ENCODE measurements at places on chromosomes 4 and X.

- DNase-seq: no peak
Measured at GRCh38 chrX:131068945-131069719, 11.0 kb downstream of the ARHGAP36 start.

DNA sequence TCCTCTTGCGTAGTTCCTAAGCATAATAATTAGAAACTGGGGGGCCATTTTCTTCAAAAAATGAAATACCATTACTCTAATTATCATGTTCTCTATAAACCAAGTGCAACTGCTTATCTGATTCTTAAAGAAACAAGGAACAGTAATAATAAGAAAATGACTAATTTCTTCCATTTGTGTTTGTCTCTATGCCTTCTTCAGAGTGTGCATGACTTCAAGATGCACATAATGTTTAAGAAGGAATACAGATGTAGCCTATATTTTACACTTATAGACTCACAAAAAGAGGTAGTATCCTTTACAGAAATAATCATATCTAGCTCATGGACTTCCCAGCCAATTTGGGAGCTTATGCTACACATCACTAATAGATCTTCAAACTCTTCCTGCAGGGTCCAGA lies 131.7 kb downstream of the CHRNA9 start:
- no peak for DNase-seq

DNA sequence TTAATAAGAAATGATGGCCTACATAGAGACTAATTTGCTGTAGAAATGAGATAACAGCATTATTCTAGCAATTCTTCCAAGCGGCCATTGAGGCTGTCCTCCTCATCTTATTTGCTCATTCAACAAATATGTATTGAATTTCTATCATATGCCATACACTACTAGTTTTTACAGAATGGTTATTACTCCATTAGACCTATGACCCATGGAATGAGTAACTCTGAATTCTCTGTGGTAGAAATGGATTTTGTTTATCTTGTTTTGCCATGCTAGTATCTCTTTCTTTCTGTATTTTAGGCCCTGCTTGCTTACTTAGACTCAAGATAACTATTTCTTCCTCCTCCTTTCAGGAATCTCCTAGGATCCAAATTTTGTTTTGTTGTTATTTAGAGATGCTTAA lies 103.5 kb downstream of the RPA4 start:
- DNase-seq: no peak

GRCh38 chr4:12120968-12121367 lies 692.3 kb upstream of the HS3ST1 start:
- no peak for DNase-seq

DNA sequence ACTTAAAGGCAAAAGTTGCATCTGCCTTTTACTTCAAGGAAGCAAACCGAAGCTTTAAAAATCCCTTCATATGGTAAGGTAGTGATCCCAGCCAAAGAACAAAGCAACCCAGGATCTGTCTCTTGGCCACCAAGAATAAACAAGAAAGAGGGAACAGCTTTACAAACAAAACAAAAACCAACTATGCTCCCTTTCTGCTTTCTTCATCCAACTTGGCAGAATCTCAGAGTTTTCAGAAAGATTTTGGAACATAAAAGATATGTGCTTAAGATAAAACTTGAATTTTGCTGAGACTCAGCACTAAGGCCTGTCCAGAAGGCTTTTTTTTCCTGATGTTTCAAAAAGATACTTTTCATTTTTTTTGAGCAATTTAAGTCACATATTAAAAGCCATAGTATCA lies 94.0 kb downstream of the COL4A6 start:
- DNase-seq: no peak

DNA sequence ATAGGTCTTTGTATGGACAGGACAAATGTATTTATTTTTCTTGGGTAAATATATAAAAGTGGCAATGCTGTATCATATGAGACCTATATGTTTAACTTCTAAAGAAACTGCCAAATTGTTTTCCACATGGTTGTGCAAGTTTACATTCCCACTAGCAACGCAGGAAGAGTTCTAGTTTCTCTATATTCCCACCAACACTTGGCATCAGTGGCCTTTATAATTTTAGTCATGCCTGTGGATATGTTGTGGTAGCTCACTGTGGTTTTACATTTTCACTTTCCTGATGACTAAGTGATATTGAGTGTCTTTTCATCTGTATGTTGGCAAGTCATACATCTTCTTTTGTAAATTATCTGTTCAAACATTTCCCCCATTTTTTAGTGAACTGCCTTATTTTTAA lies 126.0 kb downstream of the EMCN start:
- peak; percentile 2 for DNase-seq

DNA sequence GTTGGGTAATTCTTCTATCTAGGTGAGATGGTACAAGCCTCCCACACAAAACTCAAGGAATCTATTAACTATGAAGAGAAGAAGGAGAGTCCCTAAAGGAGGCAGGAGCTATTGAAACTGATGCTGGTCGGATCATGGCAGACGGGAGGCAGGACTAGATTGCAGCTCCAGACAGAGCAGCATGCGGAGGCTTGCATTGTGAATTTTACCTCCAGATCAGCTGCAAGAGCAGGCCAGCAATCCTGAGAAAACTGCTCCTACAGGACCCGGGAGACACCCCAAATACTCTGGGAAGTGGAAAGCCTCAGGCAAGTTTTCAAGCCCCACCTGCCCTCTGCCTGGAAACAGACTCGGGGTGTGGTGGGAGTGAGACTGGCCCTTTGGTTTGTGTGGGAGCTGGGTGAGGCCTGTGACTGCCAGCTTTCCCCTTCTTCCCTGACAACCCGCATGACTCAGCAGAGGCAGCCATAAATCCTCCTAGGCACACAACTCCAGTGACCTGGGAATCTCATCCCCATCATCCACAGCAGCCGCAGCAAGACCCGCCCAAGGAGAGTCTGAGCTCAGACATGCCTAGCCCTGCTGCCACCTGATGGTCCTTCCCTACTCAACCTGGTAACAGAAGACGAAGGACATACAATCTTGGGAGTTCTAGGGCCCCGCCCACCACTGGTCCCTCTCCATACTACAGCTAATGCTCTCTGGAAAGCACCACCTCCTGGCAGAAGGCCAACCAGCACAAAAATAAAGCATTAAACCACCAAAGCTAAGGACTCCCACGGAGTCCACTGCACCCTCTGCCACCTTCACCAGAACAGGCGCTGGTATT lies 30.9 kb downstream of the GATB start:
- no peak for DNase-seq

DNA sequence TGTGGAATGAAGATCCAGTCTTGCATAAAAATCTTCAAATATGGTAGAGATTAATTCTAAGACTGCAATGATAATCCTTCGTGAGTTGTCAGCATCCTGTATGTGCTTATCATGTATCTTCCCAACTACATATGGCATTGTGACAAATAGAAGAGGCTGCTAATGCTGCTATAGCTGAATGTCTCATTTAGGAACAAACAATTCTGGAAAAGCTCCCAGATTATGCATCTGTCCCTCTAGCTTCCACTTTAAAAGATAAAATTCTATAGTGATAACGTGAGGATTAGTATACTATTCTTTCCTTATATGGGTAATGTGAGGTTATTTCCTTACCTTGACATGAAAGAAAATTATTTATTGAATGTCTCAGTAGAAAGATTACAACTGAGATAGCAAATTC lies 930.9 kb downstream of the DMD start:
- DNase-seq: no peak

DNA sequence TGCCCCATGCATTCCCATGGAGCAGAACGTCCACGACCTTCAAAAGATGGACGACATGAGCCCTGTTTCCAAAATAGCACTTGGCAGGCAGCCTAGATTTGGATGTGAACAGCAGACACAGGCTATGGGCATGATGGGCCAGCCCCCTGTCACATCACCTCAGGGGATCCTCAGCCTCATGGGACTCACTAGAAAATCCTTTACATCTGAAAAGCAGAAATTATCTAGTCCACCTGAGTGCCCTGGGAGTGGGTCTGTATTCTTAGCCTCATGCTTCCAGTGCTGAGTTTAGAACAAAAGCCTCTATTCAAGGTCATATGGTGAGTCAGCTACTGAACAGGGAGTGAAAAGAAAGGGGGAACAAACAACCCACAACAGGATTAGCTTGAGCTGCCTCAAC lies 35.8 kb downstream of the GRIA3 start:
- no peak for DNase-seq

DNA sequence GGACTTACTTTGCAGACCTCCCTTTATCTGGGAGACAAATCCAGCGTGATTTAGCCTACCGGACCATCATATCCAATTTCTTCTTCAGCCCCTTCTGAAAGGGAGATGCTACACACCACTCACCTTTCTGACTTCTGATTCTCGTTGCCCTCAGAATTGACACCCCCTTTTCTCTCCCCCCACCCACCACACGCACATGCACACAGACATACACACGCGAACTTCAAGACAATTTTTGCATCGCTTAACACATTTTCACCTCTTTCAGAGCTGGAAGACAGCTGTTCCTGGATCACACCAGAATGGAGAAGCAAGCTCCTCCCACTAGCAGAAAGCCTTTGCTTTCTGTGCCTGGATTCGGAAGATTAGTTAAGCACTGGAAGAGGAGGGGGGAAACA lies 1.0 kb upstream of the SNCA start:
- DNase-seq: no peak

DNA sequence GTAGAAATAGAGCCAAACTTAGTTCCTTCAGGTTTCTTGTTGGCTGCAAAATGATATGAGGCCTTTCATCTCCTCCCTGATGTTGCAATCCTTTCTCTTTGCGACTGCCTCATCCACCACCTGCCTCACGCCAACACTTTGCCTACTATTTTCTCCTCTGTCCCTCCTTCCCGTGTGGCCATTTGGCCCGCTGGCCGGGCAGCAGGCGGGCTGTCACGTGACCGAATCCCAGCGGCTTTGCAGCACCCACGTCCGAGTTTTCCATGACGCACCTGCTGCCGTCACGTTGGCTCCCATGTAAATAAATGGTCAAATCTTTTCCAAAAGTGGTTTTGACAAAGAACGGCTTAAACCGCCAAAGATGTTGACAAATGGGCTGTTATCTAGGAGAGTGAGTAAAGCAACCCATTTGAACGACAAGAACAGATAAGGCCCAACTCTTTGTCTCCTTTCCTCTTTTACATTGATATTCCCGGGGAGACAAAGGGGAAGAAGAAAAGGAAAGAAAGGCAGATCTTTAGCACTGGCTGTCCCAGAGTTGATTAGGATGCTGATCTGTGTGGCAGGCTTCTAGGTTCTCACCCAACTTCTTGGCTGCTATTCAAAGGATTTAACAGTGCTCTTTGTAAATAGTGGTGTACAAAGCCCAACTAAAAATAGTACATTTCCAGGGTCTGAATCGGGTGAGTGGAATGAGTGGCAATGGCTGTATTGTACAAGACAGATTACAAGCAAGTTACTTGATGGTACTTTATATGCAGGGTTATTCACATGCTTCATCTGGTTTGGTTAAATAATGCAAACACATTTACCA lies 174.2 kb upstream of the JADE1 start:
- no peak for DNase-seq

DNA sequence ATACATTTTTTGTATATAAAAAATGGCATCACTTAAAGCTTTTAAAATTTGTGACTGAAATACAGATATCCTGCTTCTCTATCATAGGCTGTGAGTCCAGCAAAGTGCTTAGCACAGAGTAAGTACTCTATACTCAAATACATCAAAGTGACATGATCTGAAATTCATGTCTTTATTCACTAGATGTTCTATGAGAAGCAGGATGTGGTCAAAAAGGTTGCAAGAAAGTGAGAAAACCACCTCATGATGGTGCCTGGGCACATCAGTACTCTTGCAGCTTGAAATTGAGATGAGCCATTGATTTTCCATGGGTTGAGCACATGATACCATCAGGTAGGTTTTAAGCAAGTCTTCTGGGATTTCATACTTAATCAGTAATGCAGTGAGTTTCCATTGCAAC lies 20.4 kb upstream of the SFRP2 start:
- no peak for DNase-seq

DNA sequence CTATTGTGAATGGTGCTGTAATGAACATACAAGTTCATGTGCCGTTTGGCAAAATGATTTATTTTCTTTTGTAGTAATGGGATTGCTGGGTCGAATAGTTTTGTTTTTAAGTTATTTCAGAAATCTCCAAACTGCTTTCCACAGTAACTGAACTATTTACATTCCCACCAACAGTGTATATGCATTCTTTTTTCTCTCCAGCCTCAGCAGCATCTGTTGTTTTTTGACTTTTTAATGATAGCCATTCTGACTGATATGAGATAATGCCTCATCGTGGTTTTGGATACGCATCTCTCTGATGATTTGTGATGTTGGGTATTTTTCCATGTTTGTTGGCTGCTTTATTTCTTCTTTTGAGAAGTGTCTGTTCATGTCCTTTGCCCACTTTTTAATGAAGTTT lies 246.3 kb upstream of the ADGRL3 start:
- no peak for DNase-seq

DNA sequence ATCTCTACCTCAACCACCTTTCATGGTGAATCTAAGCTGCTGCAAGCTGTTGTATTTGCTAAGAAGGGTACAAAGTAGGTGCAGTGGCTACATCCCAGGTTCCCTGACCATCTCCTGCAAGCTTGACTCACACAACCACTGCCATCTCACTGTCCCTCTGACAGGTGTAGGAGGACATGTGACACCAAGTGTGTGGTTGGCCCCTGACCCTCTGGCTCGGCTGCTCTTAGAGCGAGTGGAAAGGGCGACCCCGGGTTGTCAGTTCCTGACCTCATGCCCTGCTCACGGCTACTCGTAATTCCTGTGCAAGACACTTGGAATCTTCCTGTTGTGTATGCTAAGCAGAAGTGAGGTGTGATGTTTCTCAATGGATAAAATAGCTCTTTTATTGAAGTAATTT lies 184.4 kb downstream of the DCLK2 start:
- no peak for DNase-seq

- peak; percentile 58 for DNase-seq
Measured at GRCh38 chrX:56726605-56727004, 2.4 kb upstream of the NBDY start.

- DNase-seq: no peak
Measured at GRCh38 chrX:11215191-11215921, 77.9 kb upstream of the AMELX start.

DNA sequence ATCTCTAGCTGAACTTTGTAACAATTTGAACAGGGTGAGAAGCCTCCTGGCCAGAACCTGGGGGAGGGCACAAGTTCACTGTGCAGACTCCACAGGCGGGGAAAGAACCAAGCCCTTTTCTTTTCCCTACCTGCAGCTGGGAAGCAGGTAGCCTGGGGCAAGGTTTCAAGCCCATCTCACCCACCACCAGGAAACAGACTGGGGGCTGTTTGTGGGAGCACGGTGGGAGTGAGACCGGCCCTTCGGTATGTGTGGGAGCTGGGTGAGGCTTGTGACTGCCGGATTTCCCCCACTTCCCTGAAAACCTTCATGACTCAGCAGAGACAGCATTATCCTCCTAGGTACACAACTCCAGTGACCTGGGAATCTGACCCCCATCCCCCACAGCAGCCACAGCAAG lies 211.7 kb downstream of the ZNF674 start:
- no peak for DNase-seq

- DNase-seq: no peak
Measured at GRCh38 chr4:178165951-178166308, 723.7 kb upstream of the AGA start.

GRCh38 chr4:101145021-101145420 lies 202.3 kb downstream of the PPP3CA start:
- no peak for DNase-seq

All from NB4 (cell line).